ENCODE measurements at places on chromosomes 13 and 19.

GRCh38 chr19:13012690-13013608 is 17.7 kb downstream of the NFIX start:
- DNase-seq = no peak

DNA sequence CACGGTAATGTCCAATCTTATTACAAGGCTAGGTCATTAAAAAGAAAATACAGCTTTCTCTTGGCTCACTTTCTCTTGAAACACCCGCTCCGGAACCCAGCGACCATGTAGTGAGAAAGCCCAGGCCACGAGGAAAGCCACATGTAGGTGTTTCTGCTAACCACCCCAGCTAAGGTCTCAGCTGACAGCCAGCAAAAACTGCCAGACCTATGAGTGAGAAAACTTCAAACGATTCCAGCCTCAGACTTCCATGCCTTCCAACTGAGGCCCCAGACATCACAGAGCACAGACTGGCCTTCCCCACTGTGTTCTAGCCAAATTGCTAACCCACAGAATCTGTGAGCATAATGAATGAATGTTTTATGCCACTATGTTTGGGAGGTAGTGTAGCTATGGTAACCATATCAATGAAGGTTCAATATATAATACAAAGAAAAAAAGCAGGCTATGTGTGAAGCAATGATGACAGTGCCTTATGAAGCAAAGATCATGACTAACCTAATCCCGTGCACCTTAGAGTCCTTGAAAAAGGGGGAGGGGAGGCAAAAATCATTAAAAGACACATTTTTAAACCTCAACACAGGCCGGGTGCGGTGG is 11.9 kb upstream of the TPTE2 start:
- DNase-seq = no peak

GRCh38 chr13:49259586-49259985 is 11.9 kb downstream of the CDADC1 start:
- DNase-seq = no peak

DNA sequence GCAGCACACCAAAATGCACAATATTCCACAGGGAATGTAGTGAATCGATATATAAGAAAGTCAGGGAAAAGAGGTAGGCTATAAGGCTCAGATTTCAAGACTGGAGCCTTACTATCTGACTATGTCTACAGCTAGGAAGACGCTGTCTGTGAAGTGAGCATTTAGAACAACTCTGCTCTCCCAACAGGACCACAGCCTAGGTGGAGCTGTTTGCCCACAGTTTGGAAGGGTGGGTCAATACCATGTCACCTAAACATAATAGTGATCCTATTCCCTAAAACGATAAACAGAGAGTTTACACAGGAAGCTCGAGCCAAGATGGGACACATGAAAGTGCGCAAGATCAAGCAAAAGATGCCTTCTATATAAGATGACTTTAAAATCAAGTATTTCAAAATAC is 2486.0 kb upstream of the PCDH20 start:
- no peak for DNase-seq
